NCI-H1930 (cell line): ENCODE measurements at places on chromosomes 2 and 18.
A peak's percentile ranks its signal among the peaks of the same experiment; 100 is the strongest.

DNA sequence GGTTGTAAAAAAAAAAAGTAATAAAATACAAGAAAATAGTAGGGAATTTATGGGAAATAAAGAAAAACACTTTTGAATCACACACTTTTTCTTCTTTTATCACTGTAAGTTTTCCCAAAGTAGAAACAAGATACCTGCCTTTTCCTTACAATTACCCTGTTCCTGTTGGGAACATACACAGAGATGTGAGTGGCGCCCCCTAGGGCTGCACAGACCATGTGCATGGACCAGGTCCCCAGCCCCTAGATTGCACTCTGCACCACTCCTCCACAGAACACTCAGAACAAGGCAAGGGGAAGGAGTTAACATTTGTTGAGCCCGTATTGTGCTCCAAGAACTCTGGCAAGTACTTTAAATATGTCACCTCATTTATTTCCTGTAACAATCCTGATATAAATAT is 118.7 kb upstream of the NRP2 start:
- peak; percentile 0 for DNase-seq

- no peak for DNase-seq
Observed at GRCh38 chr2:207621501-207622039, 3.6 kb downstream of the METTL21A start.

DNA sequence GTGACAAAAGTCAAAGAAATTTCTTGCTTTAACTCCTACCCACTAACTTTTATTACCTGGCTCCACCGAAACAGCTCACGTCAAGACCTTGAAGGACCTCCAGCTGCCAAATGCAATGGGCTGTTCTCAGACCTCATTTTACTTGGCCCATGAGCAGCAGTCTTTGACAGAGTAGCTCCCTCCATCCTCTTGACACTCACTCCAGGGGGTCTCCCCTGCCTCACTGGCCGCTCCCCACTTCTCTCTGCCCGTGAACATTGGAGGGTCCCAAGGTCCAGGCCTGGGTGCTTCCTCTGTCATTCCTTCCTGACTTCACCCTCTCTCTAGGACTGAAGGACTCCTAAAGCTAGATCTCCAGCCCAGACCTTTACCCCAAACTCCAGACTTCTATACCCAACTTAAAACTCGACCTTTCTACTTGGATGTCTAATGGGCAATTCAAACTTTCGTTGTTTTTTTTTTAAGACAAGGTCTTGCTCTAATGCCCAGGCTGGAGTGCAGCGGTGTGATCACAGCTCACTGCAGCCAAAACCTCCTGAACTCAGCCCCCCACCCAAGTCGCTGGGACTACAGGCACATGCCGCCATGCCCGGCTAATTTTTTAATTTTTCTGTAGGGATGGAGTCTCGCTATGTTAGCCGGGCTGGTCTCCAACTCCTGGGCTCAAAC is 92.9 kb upstream of the ST3GAL5 start:
- no peak for DNase-seq

GRCh38 chr2:45009303-45009927 is at the start of gene SIX2:
SIX2 (minus strand) TSS chr2:45009452; CDS start chr2:45009110, 342 bp downstream.
- peak; percentile 93 for DNase-seq

- DNase-seq = no peak
Observed at GRCh38 chr2:230322561-230323384, 4.2 kb upstream of the SP140L start.

- DNase-seq = no peak
Observed at GRCh38 chr2:240819126-240819857, 727 bp downstream of the KIF1A start.

DNA sequence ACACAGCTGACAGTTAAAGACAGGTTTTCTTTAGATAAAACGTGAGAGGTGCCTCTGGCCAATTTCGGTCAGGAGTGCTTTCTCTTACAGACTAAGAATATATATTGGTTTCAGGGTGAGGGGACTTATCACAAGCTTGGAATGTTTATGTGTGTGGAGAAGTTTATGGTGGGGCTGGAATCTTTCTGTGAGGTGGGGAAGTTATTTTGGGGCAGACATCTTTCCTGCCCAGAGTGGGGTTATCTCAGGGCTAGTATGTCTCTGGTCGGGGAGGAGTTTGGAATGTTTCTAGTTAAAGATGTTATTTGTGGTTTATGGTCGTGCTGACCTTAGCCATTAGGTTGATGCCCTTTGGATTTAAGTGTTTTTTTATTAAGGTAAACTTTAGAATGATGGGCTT is 115.2 kb downstream of the SLC5A7 start:
- DNase-seq = no peak

DNA sequence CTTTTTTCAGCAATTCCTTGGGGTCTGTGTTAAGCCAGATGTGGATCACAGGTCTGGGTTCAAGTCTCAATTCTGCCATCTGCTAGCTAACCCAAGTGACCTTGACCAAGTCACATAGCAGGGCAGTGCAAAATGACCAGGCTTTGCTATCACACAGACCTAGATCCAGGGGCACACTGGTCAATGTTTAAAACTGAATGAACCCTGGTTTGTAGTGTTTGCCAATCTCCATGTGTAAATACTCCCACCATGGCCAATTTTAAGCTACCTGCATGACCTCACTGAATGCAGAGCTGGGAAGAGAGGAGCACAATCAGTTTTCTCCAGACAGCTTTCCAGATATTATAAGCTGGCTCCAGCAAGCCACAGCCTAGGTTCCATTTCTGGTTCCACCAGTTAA is 142.9 kb downstream of the CHST9 start:
- no peak for DNase-seq

DNA sequence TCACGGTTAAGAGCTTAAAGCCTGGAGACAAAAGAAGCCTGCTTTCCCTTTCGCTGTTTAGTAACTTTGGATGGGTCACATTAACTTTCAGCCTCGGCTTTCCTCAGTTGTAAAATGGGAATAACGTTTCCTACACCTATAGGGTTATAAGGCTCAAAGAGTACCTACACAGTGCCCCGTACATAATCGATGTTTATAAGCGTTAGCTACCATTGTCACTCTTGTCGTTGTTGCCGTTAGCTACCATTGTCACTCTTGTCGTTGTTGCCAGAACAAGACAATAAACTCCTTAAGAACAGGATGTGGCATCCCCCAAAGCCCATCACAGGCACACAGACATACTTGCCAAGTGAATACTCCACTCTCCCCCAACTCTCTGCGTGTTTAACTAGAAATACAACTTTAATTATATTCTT is 901 bp upstream of the MFSD6 start:
- DNase-seq = no peak

DNA sequence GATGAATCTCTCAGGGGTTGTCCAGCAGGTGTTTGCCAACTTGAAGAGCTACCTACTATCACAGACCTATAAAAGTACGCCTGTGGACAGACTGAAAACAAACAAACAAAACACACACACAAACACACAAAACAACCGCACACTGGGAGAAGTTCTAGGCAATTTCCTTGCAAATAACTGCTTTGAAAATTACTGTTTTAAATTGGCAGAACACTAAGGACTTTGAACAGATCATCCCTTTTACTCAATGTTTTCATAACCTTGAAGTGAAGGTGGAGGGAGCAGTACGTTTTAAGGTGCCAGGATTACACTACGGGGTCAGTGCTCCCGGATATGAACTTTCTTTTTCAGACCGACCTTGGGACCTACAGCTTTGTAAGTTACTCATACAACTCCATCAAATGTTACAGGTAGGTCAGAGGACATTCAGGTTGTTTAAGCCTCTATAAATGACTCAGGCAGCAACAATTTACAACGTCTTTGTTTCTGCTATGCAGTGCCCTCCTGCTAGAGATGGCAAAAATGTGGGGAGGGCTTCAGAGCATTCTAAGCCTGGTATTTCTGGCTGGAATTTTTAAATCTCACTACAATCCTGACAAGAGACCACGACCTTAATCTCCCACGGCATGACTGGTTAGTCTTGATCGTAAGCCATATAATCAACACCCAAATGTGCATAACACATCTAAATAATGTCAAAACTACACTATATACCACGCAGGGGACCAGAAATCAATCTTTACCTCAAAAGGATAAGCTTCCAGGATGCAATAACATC is 1.4 kb upstream of the SLC20A1 start:
- DNase-seq = no peak

- no peak for DNase-seq
Observed at GRCh38 chr2:212073360-212073759, 465.2 kb downstream of the ERBB4 start.

- DNase-seq = no peak
Observed at GRCh38 chr2:75587954-75588587, 27.3 kb upstream of the EVA1A start.

- no peak for DNase-seq
Observed at GRCh38 chr2:192060161-192060560, 134.6 kb downstream of the TMEFF2 start.

DNA sequence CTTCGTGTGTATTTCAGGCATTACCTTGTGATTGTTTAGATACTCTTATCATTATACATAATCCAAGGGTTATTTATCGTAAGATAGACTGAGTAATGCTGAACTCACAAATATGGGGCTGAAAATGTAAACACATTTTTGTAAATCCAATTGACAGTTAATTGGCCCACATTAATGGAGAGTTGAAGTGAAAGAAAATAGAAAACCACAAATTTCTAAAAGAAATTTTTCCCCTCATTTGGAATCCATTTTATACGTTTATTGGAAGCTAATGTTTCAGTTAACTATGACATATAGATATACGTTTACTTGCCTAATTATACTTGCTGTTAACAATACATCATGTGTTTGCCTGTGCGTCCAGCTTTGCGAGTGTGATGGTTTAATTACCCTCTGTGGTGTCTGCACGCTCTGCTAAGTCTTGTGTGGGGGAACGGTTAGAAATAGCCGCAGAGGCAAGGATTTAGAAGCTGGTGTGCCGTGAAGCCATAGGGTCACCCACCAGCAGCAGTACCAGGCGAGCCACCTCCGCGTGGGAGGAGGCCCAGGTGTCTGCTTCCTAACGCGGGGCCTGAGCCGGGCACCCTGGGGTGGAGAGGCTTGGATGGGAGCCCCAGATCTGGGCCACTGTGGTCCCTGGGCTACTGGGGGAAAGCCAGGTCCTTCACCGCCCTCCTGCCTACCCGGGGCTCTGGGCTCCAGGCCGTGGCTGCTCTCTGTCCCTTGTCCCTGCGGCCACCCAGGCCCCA is 38.0 kb downstream of the TSHZ1 start:
- DNase-seq = no peak

DNA sequence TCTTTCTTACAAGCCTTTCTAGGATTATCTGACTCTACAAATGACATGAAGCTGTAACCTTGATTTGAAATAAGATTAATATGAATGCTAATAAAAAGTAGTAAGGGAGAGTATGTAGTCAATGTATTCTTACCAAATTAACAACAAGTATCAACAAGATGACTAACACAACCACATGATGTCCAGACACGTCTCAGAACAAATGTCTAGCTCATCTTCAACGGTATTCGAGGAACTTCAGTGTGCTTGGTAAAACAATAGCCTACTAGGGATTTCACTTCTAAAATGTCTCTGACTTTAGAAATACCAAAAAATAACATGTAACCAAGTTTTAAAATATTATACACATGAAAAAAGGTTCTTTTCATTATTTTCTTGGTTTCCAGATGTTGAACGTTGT is 3.4 kb downstream of the HDLBP start:
- DNase-seq = no peak

DNA sequence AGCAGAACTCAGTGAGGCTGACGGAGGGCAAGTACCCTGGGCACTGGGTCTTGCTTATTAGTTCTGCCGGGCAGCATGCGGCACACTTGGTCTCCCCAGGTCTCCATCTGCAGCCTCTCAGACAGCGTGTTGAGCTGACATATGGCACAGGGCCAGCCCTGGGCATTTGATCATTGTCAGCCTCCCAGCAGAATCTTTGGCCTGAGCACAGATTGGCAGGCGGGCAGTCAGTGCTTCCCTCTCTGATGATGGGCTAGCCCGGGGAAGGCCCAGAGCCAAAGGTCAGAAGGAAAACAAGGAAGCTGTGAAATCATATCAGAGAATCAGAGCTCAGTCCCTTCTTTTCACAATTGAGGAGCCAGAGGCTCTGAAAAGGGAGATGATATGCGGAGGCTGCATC is 150.1 kb upstream of the LRRTM1 start:
- no peak for DNase-seq

DNA sequence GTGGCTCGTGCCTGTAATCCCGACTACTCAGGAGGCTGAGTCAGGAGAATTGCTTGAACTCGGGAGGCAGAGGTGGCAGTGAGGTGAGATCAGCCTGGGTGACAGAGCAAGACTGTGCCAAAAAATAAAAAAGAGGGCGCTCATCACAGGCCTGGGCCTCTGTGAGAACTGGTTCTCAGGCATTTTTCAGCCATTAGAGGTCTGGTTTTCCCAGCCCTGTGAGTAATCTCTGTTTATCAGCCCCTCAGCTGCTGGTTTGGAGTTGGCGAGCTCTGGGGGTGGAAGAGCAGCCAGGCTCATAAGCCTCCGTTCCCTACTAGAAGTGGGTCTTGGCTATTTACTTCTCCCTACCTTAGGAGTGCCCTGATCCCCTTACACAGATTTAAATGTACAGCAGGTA is 53.1 kb downstream of the CHRNA1 start:
- no peak for DNase-seq

DNA sequence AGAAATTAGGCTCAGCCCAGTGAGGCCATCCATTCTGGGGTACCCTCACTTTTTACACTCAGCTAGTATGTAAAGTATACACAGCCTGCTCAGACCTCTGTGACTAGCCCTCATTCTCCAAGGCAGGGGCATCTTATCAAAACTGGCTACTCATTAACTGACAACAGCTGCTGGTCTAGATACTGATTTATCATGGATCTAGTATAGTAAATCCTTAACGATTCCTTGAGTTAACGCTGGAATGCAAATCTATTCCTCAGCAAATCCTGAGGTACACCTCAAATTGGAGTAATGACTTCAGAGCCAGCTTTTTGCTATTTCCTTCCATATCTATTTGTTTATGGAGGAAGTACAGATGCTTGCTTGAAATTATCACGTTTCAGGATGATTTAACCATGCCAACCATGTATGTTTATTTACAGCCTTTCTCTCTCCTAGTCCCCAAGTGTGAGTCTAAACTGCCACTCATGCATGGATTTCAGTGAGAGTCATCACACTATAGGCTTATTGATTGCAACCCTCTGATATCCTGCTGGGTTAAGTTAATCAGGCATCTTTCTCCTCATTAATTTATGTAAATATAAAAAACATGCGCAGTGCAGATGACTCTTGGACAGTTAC is 70.2 kb upstream of the DOK6 start:
- DNase-seq = no peak

DNA sequence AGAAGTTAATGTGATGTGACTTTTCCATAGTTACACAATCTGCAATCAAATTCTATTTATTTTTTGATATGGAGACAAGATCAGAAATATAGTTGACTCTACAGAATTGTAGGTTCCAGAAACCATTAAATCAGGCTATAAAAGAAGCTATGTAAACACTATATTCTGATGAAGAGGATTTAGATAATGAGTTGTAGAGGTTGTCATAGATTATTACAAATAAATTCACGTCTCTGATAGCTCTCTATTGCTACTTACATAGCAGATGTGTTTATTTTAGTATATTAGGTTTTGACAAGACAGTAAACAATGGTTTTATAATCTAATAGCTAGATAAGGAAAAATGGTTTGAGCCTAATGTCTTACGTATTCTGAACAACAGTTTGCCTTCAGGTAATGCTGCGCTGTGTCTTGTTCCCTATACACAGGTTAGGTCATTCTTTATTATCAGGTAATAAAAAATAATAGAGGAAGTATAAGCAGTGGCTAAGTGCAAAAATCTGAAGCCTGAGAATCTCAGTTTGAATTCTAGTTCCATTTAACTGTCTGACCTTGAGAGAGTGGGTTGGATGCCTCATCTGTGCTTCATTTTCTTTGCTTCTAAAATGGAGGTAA is 93.4 kb downstream of the PPP1R1C start:
- no peak for DNase-seq

GRCh38 chr2:137302957-137303356 is 537.6 kb downstream of the THSD7B start:
- no peak for DNase-seq

GRCh38 chr18:54608028-54608642 is 17.1 kb downstream of the DYNAP start:
- DNase-seq = no peak
